ENCODE measurements at places on chromosomes 6 and 20.

DNA sequence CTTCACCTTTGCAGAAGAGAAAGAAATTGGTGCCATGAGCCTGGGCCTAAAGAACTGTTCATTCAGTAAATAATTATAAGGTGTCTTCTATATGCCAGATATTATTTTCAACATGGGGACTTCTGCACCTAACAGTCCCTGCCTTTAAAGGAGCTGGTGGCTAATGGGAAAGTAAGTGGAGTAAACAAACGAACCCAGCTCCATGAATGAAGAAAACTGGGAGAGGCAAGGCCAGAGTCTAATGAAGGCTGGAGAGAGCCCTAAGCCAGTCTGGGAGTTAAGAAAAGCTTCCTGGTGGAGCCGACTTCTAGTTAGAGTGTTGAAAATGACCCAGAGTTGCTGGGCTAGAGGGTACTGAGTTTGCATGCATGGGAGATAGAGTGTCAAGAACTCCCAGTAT lies 24.2 kb upstream of the EFHC1 start:
- DNase-seq = no peak

DNA sequence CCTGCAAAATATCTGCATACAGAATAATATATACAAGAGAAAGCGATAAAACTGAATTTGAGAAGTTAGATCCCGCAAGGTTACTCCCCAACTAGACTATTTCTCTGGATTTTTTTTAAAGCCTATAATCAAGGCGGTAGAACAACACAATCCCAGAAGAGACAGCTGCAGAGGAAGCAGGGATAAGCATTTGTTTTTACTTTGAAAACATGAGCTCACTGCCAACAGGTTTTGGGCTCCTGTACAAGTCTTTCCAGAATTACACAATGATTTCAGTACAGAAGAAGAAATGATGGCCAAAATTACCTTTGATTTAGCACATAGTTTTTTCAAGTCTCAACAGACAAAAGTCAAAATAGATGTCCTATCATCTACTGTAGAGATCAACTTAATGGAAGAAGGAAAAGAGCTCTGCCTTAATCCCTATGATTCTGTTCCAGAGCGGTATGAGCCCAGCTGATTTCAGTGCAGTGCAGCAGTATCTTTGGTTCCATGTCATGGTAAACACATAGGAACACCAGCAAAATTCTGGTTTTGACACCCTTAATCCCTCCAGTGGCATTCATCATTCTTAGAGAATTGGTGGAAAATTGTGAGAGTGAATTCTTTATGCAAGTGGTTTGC lies 304.3 kb downstream of the HDGFL1 start:
- DNase-seq = no peak

- DNase-seq = no peak
These were observed 17.4 kb downstream of the CHRNA4 start for GRCh38 chr20:63343460-63344445.

DNA sequence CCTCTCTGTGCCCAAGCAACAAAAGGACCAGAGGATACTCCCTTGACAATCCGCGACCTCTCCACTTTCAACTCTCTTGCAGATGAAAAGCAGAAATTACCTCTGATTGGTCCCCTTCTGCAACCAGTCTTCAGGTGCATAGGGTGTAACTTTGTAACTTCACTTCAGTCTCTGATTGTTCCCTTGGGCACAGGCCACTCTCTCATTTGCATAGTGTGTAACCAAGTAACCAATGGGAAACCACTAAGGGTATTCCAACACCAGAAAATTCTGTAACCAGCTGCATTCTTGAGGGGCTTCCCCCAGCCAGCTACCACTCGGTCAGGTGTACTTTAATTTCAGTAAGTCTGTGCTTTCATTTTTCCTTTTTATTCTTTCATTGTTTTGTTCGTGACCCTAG lies 4.4 kb upstream of the RAET1L start:
- DNase-seq = no peak

- DNase-seq = no peak
These were observed 38.8 kb downstream of the SESN1 start for GRCh38 chr6:109055771-109056235.

DNA sequence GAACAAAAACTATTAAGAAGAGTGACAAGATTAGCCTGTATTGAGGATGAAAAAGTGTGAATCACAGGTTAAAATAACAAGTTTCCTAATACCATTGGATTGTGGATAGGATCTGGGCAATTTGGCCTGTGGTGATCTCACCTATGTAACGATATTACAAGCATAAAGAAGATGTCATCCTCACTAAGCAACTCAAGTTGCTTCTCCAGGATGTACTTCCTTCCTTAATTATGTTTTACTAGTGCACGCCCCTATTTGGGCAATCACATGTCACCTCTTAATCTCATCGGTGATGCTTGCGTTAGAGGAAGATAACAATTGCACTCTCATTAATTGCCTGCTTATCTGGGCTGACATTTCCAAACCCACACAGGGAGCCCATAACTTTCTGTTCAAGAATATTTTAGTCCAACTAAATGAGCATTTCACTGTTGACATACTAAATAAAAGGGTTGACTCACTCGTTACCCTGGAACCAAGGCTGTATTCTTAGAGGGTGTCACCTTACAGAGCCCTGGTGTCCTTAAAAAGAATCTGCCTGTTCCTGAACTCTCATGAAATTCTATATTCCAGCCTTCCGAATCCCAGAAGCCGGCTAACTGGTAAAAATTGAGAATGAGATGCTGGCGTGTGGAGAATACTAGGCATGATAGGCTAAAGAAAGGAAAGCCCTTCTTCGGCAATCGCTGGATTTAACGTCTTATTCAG lies 88.2 kb upstream of the ATXN1 start:
- DNase-seq = no peak

GRCh38 chr20:38084425-38084951 lies 50.9 kb downstream of the RPRD1B start:
- DNase-seq = no peak

DNA sequence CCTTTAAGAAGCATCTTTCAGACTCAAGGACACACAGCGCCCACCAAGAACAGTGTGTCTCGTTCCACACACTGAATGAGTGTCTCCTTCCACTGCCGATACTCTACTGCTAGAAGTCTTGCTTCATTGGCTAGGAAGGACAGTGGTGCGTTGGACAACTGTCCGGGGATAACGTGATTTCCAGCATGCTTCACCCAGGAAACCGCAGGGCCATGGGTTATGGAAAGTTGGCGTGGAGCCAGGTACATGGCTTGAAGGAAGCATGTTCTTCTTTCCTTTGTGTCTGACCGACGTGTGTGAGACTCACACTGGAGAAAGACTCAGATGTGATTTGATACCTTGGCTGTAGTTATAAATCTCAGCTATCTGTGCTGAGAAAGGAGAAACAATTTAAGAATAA lies 73.2 kb downstream of the SMOC2 start:
- DNase-seq = no peak

GRCh38 chr20:39130627-39131026 lies 168.5 kb downstream of the DHX35 start:
- DNase-seq = no peak

- no peak for DNase-seq
These were observed 196.2 kb downstream of the TBC1D7 start for GRCh38 chr6:13131935-13132661.

DNA sequence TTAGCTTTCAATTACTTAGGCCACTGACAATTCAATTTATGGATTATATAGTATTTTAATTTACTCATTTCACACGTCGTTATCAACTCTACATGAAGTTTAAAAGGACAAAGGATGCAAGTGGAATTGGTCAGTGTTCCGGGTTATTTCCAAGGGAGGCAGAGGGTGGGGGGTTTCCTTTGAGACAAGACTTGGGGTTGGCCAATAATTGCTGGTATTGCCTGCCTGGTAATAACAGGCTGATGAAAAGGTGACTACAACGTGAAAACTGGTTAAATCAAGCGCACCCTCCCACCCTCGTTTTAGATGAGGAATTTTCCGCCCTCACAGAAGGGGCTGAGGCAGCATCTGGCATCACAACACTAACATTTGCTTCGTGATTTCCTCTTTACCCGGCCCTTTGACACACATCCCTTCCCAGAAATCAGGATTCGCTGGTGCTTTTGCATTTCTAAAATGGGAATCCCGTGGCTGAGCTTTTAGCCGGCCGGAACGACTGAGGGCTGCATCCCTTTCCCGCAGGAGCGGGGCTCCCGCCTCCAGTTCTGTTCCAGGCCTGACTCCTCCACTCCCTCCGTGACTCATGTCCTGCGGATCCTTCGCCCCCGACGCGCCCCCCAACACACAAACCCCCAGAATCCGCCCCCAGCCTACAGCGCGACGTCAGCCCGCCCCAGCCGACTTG lies 999 bp upstream of the PIM1 start:
- no peak for DNase-seq

DNA sequence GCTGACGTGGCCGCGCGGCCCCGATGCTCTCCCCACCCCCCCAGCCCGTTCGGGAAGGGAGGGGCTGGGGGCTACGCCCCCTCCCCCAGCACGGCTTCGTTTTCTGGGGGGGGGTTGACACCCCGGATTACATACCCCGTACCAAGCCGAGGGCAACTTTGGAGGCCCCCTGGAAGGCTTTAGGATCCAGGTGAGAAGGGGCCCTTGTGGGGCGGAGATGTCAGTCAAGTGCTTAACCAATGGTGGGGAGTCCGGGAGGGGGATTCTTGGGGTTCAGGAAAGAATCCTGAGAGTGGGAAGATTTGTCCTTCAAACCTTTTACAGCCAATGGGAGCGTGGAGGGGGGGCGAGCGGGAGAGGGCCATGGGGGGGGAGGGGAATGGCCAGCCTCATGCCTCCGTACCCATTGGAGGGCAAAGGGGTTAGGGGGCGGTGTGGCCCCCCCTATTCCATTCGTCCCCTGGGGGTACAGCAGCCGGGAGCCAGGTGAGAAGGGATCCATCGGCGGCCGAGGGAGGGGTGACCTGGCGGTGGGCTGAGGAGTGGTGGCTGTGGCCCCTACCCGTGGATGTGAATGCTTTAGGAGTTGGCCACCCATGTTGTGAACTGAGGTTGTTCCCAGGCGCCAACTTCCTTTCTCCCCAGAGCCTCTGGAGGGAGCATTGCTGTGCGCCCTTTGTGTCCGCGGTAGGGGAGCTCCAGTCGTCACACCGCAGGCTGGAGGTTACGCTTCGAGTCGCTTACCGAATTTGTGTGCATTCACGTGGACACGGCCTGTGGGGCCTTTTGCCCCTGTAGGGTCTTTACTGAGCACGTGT lies 682 bp downstream of the BRD2 start:
- no peak for DNase-seq

DNA sequence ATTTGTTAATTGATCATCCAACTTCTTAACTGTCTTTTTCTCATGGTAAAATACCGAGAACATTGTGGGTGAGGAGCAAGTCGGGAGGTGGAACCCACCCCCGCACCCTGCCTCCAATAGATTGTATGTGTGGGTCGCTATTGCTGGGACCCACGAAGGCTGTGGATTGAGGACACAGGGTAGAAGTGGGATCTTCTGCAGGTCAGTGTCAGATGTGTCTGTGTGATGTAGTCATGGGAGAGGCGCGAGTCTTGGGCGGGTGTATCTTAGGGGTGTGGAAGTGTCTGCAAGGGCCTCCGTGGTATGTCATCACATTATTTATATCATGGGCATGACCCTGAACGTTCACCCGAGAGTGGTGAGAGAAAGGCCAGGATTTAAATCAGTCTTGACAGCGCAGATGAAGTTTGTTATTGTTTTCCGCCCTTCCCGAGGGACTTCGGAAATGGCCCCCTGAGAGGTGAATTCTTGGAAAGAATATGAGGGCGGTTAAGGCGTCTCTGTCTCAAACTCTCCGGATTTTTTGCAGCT lies 472 bp upstream of the PAQR8 start:
- DNase-seq = no peak

DNA sequence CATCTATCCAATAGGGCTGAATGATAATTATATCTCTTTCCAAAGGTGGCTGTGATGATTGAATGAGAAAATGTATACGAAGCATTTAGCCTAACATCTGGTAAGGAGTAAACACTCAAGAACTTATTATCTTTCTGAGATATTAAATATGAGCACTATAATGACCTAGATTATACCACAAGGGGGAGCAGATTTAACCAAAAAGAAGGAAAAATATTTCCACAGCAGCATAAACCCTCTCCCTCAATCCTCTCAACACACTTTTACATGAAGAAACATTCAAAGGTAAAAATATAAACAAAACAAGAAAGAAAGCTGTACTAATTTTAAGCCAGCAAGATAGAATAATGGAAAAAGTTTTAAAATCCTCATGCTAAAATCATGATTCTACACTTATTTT lies 68.4 kb downstream of the SHPRH start:
- DNase-seq = no peak

All from NCI-H187 treated with DMSO at 0.1 percent for 48 hours (cell line).